Left lung (tissue), 14 donors: ENCODE measurements at places on chromosomes 1 and 21. TPM values are rescaled to one million over a fixed set of nuclear protein-coding genes. Genes with fewer than 3 reads are reported as not detected.
A peak's percentile ranks its signal among the peaks of the same experiment; 100 is the strongest.

DNA sequence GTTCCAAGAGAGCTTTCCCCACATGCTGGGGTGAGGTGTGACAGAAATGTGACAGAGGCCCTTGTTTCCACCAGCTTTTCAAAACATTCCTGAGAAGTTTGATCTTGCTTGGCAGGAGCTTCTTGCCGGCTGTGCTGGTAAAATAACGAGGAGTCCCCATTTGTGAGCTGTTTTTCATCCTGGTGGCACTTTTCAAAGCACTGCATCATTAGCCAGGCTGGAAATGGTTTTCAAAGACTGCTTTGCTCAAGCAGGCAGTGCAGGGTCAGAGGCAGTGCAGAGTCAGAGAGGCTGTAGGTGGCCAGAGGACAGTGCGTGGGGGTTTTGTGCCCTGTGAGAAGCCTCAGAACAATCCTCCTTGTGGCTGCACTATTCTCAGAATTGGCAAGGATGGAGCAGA lies 75.8 kb upstream of the KCNA3 start:
- DNase-seq = no peak
- H3K27ac ChIP-seq = no peak overlapping the region
- no peak overlapping the region for H3K4me3 ChIP-seq
- H3K36me3 ChIP-seq = no peaks in the 10 kb centered on the region
- peaks cover 11% of the 10 kb centered on the region for H3K27me3 ChIP-seq

GRCh38 chr1:77687519-77687906 lies 5.1 kb upstream of the ZZZ3 start:
- DNase-seq = peak; percentile 79
- H3K27ac ChIP-seq = no peak overlapping the region
- H3K27me3 ChIP-seq = no peaks in the 10 kb centered on the region
- H3K36me3 ChIP-seq = peaks cover 10% of the 10 kb centered on the region

- no peak overlapping the region for H3K27ac ChIP-seq
- peaks cover 5% of the 10 kb centered on the region for H3K27me3 ChIP-seq
- no peak overlapping the region for H3K4me3 ChIP-seq
- no peaks in the 10 kb centered on the region for H3K36me3 ChIP-seq
These were observed 100.5 kb downstream of the GLIS1 start for GRCh38 chr1:53638360-53639035.

DNA sequence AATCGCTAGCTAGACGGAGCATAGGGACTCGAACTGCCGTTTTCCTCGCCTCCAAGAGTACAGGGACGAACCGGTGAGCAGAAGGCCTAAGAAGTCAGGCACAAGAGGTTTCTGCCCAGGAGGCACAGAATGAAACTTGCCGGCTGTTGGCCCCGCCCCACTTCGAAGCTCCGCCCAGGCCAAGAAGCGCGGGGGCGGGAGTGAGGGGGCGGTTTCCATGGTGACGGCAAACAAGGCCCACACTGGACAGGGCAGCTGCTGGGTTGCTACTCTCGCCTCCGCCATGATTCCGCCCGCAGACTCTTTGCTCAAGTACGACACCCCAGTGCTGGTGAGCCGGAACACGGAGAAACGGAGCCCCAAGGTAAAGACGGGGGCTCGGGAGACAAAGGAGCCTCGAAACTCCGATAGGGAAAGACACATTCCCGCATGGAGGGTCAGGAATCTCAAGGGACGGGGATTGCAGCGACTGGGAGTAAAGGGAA lies at the start of gene DNALI1:
TSS of gene DNALI1 (plus strand) at position 229 of the 485 bp plus-strand sequence. CDS start at position 284, 55 bp downstream.
- peak within 1 kb of the TSS; percentile 9 for H3K27ac ChIP-seq
- H3K27me3 ChIP-seq = no peaks in the 10 kb centered on the region
- H3K36me3 ChIP-seq = peaks cover 8% of the 10 kb centered on the region

GRCh38 chr1:62722796-62723195 lies 34.6 kb upstream of the DOCK7 start:
- no peaks in the 10 kb centered on the region for H3K36me3 ChIP-seq
- DNase-seq = no peak
- no peak overlapping the region for H3K4me3 ChIP-seq

DNA sequence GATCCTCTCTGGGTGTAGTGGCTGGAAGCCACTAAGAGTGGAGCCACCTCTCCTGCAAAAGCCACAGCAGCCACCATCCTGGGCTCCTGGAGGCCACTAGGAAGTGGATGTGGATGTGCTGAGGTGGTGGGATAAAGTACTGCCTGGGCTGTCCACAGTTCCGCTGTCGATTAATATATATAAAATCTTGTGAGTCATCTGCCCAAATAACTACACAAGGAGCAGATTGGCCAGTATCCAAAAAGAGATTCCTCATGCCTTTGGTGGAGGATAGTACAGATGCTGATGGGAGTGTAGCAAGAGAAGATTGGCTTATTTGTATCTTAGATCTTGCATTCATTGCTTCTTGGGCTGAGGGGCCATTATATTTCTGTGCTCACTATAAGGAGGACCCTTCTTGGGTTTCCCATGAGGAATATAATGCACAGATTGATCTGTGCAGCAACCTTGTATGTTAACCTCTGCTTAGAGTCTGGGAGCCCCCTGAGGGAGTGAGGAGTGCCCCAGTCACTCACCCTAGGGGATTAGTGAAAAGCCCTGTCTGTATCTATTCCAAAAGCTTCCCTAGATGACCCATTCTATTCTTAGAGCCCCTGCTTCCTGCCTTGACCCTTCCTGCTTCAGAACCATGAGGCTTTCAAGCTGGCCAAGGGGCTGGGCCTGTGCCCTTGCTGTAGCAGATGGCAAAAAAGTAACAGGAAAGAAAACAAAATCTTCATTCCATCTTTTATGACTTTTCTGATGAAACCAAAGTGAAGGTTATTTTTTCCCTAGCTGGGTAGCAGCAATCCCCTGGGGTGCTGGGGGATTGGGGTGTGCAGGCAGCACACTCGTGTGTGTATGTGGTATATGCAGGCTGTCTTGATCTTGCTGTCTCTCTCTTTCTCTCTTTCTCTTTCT lies 31.7 kb downstream of the RCSD1 start:
- H3K27me3 ChIP-seq = no peaks in the 10 kb centered on the region
- H3K36me3 ChIP-seq = no peaks in the 10 kb centered on the region
- H3K4me3 ChIP-seq = no peak overlapping the region
- DNase-seq = no peak
- H3K27ac ChIP-seq = peak overlapping the region; percentile 19

- no peaks in the 10 kb centered on the region for H3K36me3 ChIP-seq
- no peaks in the 10 kb centered on the region for H3K27me3 ChIP-seq
- H3K4me1 ChIP-seq = no peaks in the 10 kb centered on the region
- no peak overlapping the region for H3K4me3 ChIP-seq
- H3K27ac ChIP-seq = no peak overlapping the region
- DNase-seq = no peak
These were observed 378.6 kb downstream of the RPS6KC1 start for GRCh38 chr1:213429642-213430041.

Gene C2CD4D
- 0.55 TPM for total RNA-seq

Gene PADI4
- total RNA-seq = 13.8 TPM

DNA sequence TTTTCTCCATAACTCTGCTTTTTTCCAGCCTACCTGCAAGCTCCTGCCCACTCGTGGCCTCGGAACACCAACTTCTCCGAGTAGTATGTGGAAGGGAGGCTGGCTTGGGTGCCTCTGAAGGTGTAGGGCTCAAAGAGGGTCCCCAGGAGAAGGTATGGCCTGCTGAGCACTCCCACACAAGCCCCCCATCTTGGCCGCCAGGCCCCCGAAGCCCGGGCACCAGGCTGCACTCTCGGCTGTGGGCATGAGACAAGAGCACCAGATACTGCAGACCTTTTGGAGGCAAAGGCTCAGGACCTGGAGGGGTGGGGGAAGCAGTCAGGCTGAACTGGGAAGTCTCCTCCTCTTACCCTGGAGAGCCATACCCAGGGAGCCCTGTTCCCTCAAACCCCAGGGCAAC lies 1.7 kb downstream of the ZNF692 start:
- H3K4me1 ChIP-seq = peaks cover 9% of the 10 kb centered on the region
- no peak overlapping the region for H3K27ac ChIP-seq
- no peak for DNase-seq
- H3K4me3 ChIP-seq = peak overlapping the region; percentile 67
- no peaks in the 10 kb centered on the region for H3K27me3 ChIP-seq
- H3K36me3 ChIP-seq = peaks cover 28% of the 10 kb centered on the region
